ENCODE measurements at places on chromosomes 1 and 21.

GRCh38 chr1:113701429-113701828 lies 57.9 kb downstream of the PHTF1 start:
- DNase-seq = no peak

GRCh38 chr1:164914208-164914607 lies 355.2 kb downstream of the PBX1 start:
- no peak for DNase-seq

- peak; percentile 12 for DNase-seq
Measured at GRCh38 chr1:235415008-235415904, 48.0 kb downstream of the TBCE start.

GRCh38 chr1:94105957-94106529 lies 14.9 kb downstream of the ABCA4 start:
- no peak for DNase-seq

- DNase-seq = no peak
Measured at GRCh38 chr1:210250998-210251679, 18.5 kb downstream of the SERTAD4 start.

DNA sequence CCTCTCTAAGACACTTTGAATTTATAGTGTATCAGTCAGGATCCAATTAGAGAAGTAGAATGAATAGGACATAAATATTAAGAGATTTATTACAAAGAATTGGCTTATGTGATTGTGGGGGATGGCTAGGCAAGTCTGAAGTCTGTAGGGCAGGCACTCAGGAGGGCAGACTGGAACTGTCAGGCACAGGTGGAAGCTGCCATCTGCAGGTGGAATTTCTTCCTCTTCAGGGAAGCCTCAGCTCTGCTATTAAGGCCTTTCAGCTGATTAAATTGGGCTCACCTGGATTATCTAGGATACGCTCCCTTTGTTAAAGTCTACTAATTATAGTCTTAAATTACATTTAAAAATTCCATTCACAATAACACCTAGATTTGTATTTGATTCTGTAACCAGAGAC lies 92.0 kb upstream of the HAO2 start:
- no peak for DNase-seq

- no peak for DNase-seq
Measured at GRCh38 chr1:111982428-111982827, 7.0 kb downstream of the KCND3 start.

DNA sequence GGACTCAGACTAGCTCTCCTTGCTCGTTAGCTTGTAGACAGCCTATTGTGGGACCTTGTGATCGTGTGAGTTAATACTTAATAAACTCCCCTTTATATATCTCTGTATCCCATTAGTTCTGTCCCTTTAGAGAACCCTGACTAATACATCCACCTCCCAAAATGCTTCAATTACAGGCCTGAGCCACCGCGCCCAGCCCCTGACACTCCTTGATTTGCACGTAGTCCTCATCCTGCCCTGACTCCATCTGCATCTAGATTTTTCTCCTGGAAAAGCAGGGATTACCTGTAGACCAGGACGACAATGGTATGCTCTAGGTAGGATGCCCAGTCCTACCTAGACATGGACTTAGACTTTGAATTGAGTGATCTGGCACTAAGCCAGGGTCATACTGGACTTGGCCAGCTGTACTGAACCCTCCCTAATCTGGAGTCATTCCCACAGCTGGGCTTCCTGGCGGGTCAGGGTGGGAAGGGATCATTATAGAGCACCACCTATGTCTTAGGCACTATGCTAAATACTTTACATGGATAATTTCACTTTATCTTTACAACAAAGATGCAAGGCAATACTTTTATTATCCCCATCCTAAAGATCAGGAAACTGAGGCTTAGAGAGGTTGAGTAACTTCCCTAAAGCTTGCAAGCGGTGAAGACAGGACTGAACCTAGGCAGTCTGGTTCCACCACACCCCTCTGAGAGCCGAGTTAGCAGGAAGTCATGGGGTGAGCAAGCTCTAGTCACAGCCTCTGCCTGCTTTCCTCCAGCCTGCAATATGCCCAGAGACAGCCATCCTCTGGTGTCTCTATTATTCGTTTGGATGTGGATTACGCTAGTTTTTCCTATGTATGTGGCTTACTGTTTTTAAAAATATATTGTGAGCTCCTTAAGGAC lies 89.4 kb downstream of the DTL start:
- no peak for DNase-seq

DNA sequence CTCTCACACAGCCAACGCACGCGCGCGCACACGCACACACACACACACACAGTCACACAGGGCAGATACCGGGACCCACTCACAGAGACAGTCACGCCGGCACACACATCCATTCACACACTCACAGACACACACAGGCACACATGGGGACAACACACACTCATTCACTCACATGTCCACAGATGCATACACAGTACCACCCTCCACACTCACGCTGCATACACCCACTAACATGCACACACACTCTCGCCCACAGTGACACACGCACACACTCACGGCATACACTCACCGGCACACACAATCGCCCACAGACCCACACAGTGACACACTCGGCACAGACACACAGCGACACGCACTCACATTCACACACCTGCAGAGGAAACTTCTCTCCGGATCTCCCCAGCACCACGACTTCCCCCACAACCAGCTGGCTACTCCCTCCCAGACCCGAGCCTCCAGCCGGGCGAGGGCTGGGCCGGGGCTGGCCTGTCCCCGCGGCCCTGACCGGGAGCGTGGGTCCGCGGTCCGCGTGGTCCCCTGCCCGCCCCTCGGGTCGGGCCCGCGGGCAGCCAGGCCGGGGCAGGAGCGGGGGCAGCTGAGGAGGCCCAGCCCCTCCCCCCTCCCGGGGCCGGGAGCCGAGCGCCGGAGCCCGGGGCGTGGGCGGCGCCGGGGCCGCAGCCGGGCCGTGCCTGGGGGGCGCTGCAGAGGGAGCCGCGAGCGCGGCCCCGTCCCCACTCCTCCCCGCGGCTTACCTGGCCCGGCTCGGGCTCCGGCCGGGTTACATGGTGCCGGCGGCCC lies 552 bp downstream of the DLGAP3 start:
- no peak for DNase-seq

DNA sequence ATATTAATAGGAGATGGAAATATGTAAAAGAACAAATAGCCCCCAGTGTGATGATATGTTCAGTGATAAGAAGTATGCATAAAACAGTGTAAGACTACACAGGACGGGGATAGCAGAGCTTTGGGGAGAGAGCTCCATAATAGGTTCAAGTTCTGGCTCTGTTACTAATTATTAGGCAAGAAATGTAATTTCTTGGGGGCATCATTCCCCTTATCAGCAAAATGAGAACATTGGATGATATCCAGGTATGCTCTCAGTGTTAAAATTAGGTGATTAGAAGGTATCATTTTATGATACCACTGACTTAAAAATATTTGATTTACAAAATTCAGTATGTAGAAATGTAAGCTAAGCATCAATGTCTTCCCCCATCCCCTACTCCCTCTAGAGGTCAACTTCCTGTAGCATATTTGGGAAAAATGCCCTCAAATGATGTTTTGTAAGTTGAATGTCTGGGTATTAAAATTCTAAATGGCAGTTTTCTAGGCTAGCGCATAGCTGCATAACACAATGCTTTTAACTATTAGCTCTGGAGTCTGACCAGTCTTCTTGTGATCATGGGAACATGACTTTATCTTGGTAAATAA lies 585.7 kb upstream of the CAMK1G start:
- no peak for DNase-seq

GRCh38 chr21:38948377-38949069 lies 142.8 kb downstream of the ETS2 start:
- DNase-seq = no peak

DNA sequence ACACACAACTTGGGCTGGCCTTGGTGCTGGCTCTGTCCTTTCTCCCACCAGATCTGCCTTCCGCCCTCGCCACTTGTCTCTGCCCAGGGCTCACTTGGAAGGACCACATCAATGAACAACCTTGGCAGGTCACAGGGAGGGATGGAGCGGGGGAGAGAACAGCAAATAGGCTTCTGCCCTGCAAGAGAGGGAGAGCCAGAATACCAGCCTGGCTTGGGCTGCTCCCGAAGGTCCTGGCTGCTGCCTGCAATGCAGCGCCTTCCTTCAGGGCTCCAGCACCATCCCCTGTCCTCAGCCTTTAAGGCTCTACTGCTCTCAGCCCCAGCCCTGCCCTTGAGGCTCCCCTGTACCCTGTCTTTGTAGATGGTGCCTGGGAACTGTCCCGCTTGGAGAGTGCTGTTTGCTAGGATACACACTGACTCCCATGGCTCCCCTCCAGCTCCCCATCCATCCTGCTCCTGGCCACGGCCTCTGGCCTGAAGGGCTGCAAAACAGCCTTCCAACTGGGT lies 43.8 kb downstream of the HIVEP3 start:
- DNase-seq = no peak

DNA sequence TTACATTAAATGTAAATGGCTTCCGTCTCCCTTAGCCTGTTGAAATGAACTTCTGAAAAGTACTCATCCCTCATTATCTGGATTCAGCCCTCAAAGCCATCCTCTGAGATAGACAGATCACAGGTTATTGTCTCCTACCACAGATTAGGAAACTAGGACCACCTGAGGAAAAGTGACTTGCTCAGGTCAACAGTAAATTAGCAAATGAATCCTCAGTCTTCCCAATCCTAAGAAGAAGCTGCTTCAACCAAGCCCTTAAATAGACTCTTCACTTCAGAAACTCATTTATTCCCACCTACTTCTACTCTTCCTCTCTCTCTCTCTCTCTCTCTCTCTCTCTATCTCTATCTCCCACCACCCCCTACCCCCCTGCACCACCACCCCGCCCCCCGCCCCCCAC lies 152.3 kb downstream of the DMRTA2 start:
- no peak for DNase-seq

Data from stimulated activated CD8-positive, alpha-beta memory T cell treated with anti-CD3 and anti-CD28 coated beads, Interleukin-7, amount 100 ng/mL, for 24 hours (primary cell).